ENCODE measurements at places on chromosomes 12 and 14. TPM values are rescaled to one million over a fixed set of nuclear protein-coding genes. Genes with fewer than 3 reads are reported as not detected.

- DNase-seq: no peak
Measured at GRCh38 chr12:125249066-125249824, 184.0 kb downstream of the AACS start.

DNA sequence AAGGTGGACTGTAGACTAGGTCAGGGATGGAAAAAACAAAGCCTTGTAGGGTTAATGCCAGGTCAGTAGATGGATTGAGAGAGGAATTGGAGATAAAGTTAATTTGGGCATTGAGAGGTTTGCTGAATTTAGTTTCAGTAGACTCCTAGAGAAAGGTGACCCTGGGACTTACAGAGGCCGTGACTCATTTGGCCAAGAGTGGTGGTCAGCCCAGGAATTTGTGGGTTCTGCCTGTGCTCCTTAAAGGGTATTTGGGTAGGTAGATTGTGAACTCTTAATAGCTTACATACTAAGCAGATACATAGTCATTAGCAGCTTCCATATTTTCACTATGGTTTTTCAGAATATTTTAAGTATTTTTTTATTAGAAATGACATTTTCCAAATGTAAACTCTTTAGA is 21.8 kb downstream of the PLEKHA5 start:
- no peak for DNase-seq

- no peak for DNase-seq
Measured at GRCh38 chr12:48071808-48072207, 34.1 kb downstream of the SENP1 start.

DNA sequence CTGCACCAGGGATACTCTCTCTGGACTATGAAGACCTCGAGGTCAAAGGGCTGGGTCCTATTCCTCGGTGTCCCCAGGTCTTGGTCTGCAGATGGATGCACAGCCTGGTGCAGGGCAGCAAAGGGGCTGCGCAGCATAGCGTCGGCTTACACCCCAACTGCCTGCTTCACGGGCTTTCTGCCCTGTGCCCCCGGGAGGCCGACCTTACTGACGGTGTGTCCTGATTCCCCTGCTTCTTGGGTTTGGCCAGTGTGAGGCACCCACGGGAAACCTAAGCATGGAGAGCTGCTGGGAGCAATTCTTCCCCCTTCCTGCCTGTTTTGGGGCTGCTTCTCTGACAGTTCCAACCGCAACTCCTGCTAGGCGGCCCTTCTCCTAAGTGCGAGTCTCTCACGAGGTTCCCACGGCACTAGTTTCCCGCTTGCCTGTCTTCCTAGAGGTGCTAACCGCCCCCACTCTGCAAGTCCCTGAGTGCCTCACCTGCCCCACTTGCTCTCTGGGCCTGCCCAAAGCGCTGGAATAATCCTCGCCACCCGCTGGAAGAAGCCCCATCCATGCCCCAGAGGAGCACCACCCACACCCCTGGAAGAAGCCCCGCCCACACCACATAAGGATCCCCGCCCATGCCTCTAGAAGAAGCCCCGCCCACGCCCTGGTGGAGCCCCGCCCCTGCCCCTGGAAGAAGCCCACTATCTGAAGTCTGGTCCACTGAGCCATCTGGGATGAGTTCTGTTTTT is 54.0 kb downstream of the PRIMA1 start:
- DNase-seq: no peak

GRCh38 chr14:64444984-64445845 is 20.1 kb upstream of the AKAP5 start:
- peak; percentile 15 for DNase-seq

DNA sequence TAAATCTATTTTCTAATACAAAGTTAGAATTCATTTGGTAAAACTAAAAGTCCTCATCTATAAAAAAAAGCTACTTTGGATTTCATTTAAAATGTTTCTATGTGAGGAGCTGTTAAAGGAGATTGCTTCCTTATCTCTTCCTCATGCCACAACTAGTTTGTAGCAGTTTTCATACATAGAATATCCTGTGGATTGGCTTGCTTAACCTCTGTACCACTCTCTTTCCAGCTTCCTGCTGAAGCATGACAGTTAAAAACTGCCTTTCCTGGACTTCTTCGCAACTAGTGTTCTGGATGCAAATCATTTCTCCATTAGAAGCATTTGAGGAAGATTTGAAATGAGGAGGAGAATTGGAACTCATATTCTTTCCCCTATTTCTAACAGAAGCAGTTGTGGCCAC is 49.6 kb downstream of the ST8SIA1 start:
- no peak for DNase-seq

DNA sequence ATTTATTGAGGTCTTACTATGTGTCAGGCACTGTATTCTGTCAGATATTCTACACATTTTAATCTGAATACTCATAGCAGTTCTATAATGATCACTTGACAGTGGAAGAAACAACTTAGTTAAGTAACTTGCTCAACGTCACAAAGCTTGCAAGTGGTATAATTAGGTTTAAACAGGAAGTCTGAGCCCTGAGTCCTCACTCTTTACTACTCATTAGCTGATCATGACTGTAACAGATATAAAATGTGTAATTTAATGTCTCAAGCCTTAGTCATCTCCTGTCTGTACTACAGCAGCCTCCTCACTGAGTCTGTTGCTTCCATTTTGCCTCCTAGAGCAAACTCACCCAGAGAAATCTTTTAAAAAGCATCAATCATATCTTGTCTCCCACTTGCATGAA is 38.9 kb downstream of the PPP4R4 start:
- DNase-seq: no peak

GRCh38 chr12:52615208-52615868 is 3.0 kb downstream of the KRT73 start:
- no peak for DNase-seq

- DNase-seq: no peak
Measured at GRCh38 chr12:129665414-129665813, 238.4 kb downstream of the TMEM132D start.

- no peak for DNase-seq
Measured at GRCh38 chr12:76266797-76267196, 81.4 kb downstream of the BBS10 start.

GRCh38 chr14:95156161-95157047 is 925 bp downstream of the DICER1 start:
- peak; percentile 12 for DNase-seq

DNA sequence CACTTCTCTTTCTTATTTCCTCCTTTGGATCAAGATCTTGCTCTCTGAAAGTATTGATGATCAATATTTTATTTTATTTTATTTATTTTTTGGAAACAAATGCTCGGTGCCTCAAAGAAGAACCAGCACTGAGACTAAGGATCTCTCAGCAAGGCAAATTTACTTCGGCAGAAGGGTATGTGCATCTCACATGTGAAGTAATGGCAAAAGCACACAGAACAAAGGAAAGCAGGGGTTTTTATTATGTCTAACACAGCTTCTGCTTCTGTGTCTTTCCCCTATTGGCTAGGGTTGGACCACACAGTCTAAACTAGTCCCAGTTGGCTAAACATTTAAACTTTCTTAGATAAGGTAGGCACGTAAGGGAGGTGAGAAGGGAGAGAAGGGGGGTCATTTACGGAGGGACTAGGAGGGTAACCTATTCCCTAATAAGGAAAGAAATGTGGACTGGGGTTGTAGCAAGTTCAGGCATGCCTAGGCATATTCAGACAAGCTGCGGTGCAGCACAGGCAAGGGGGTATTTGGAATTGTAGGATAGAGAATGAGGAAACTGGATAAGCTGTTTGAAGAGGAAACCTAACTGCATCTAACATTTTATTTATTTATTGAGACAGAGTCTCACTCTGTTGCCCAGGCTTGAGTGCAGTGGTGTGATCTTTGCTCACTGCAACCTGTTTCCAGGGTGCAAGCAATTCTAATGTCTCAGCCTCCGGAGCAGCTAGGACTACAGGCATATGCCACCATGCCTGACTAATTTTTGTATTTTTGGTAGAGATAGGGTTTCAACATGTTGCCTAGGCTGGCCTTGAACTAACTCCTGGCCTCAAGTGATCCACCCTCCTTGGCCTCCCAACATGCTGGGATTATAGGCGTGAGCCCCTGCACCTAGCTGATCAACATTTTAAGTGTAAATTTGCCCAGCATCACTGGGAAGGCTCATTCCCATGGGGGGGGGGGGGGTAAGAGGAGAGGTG is 90.0 kb upstream of the EIF5 start:
- no peak for DNase-seq

DNA sequence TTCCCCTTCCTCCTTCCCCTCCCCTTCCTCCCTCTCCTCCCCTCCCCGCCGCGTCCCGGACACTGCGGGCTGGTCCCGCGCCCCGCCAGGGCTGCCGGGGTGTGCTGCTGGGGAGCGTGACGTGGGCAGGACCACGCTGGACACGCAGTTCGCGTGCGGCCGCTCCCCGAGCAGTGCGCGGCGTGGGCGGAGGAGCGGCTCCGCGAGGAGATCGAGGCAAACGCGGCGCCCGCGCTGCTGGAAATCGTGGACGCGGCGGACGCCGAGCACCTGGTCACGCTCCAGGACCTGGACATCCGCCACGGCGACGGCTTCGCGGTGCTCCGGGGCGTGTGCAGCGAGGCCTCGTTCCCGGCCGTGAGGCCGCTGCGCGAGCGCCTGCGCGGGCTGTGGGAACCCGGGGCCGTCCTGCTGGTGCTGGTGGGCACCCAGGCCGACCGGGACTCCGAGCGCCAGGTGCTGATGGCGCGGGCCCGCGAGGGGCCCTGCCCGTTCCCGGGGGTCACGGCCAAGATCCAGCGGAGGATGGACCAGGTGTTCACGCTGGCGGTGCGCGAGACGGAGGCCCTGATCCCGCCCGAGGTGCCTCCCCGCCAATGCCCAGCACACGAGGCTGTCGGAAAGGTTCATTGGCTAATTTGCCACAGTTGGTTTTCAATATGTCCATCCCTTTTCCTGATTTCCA is 84.3 kb downstream of the TNFAIP2 start:
- DNase-seq: no peak

- peak; percentile 6 for DNase-seq
Measured at GRCh38 chr12:30753233-30753632, 1.5 kb downstream of the CAPRIN2 start.

- DNase-seq: no peak
Measured at GRCh38 chr14:70904373-70904772, 2.9 kb upstream of the PCNX1 start.

- DNase-seq: no peak
Measured at GRCh38 chr14:104464907-104465306, 114.7 kb upstream of the C14orf180 start.

- DNase-seq: no peak
Measured at GRCh38 chr12:11834104-11834812, 184.8 kb downstream of the ETV6 start.

DNA sequence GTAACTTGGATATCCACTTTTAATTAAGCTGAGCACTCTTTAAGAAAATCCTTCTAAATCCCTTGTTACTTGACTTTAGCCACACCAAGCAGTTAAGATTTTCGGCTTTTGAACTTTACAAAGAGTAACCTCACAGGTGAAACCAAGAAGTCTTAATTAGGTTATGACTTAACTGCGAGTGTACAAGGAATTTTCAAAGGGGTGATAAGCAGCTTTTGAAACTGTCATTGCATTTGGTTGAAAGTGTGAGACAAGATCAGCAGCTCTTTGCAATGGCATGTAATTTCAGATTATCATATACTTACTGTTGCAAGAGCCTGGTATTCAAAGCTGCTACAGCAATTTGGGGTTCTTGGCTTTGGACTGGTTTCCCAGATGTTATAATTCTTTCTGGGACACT is 137.5 kb downstream of the TMEM117 start:
- DNase-seq: no peak

DNA sequence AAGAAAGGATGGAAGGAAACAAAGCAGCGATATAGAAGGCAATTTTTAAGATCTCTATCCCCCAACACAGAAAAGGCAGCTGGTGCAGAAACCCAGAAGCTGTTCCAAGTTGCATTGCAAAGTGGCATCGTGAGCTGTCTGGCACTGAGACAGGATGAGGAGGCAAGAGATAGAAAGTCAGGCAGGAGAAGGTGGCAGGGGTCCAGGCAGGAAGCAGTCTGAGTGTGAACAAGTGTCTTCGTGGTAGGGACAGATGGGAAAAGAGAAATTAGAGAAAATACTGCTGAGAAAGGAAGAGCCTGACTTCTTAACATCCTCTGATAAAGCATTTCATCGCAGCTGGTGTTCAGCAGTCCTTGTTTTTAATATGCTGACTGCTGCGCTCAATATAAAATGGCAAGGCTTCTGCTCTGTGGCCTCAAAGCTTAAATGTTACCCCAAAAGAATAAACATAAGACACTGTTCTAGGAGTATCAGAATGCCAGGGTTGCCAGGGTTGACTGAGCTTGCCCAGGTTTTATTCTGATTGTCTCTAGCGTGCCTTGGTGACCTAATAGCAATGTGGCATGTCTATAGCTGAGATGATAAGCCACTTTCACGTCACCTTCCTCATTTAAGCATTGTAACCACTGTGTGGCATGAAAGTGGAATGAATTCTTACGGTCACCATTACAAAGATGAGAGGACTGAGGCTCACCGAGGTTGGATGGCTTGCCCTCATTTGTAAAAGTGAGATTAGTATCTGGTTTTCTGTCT is 397.6 kb downstream of the NUAK1 start:
- no peak for DNase-seq

DNA sequence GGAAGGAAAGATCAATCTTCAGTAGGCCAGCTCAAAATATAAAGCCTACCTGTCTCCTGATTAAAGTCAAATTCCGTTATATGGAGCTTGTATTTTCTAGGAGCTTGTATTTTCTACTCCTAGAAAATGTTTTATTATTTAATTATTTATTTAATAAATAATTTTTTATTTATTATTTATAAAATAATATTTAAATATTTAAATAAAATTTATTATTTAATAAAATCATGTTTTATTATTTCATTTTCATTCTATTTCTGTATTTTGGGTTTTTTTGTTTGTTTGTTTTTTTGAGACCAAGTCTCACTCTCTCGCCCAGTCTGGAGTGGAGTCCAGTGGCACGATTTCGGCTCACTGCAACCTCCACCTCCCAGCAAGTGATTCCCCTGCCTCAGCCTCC is 9.7 kb downstream of the OR6C75 start:
- no peak for DNase-seq

DNA sequence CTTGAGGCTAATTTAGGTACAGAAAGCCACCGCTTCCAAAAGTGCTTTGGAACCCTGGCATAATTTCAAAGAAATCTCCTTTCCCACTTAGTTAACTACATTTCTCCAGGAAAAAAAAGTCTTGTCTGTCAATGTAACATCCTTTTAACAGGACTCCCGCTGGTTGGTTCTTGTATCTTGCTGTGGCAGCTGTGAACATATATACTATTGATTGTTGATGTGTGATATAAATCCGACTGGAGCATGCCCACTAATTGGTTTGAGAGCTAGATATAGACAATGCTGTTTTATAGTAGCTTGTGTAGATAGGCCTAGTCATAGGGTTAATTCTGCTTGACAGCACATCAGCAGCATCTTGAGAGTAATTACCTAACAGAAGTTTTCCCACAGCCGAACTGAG is 89.6 kb downstream of the MSRB3 start:
- DNase-seq: no peak

The ZC2HC1C gene
- total RNA-seq: 0.78 TPM

The MYBPC1 gene
- total RNA-seq: not detected

The RNASE3 gene
- not detected for total RNA-seq

The OSBPL8 gene
- 91.9 TPM for total RNA-seq

The NEDD8 gene
- total RNA-seq: 217 TPM

The SLC39A2 gene
- not detected for total RNA-seq

The TAS2R19 gene
- 0.95 TPM for total RNA-seq

The ABCC9 gene
- 0.13 TPM for total RNA-seq

The KRT78 gene
- total RNA-seq: not detected

The SRGAP1 gene
- total RNA-seq: 0.27 TPM

Measured in activated T-cell treated with anti-CD3 and anti-CD28 coated beads, Interleukin-2, amount 50 U/mL, for 4 hours (primary cell).